Mesenchymal stem cell (in vitro differentiated cells and primary cell): ENCODE measurements at places on chromosomes 2 and 18.

GRCh38 chr2:129803032-129803431 is 176.4 kb upstream of the RAB6C start:
- no peak for DNase-seq

- DNase-seq: no peak
Measured at GRCh38 chr18:40754477-40754876, 1200.6 kb upstream of the PIK3C3 start.

- peak; percentile 44 for DNase-seq
Measured at GRCh38 chr2:11234309-11234708, 79.0 kb downstream of the SLC66A3 start.

DNA sequence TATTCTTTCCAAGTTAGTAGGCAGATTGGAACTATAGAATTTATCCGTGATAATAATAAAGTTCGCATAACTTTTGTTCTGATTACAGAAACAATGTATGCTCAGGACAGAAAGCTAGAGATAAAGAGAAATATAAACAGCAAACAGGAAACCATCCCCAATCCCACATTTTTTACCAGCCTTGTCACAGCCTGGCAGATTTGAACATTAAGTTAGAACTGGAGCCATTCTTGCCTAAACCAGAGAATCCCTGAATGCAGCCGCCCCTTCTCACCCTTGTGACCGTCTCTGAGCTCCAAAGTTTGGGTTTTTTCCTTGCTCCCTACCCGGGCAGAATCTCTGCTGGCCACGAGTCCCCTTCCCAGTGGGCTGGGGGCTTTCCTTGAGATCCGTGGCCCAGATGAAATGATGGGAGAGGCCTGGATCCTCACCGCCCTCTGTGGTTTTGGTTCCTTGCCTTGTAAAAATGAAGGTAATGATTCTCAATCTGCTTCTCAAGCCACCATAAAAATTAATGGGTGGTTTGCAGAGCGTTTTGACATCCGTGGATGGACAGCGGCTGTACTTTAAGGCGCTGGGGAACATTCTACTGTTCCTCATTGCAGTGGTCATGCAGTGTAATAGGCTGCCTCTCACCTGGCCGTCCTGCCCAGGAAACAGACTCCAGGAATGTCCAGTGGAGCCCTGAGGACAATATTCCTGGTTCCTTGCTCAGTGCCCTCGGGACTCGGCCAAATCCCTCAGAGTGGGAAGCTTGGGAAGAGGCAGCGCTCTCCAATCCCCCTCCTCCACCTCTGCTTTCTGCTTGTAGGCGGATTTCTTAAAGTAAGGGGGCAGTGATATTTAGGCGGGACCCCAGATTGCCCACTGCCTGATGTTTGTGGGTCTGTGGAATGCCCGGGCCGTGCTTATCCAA is 1.6 kb downstream of the SH3BP4 start:
- peak; percentile 40 for DNase-seq

DNA sequence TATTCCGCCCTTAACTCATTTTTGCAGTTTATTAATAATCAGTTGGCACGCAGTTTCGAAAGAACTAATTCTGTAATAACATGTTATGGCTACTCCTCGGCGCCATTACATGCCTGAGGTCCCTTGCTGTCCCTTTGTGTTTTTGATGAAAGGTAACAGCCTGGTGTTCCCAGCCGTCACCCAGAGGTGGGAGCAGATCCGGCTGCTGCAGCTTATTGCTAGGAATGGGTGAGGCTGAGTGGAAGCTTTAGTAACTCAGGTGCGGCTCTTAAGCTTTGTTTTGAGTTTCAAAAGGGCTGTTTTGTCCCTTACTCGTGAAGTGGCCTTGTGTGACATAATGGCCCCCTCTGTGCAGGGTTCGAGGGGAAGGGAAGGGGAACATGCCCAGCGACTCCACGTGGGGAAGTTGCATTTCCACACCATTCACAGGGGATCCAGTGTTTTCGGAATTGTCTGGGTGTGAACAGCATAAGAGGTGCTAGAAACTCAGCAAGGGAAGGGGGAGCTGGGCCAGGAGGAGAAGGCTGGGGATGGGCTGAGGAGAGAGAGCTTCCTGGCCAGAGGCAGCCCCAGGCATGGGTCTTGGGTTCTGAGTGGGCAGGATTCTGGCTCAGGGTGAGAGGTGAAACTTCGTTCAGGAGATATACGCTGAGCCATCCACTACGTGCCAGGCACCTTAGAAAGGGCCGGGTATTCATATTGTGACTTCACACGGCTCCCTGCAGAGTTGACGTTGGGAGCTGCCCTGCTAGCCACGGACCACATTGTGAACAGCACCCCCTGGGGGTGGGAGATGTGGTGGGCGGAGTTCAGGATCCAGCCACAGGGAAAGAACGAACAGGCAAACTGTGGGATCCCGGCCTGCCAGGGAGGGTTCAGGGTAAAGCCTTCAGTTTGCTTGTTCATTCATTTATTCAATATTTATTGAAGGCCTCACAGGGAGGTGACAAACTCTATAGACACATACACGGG is 84.4 kb downstream of the TGOLN2 start:
- no peak for DNase-seq
